MCF 10A (cell line): ENCODE measurements at places on chromosomes 6 and 20. TPM values are rescaled to one million over a fixed set of nuclear protein-coding genes. Genes with fewer than 3 reads are reported as not detected.

DNA sequence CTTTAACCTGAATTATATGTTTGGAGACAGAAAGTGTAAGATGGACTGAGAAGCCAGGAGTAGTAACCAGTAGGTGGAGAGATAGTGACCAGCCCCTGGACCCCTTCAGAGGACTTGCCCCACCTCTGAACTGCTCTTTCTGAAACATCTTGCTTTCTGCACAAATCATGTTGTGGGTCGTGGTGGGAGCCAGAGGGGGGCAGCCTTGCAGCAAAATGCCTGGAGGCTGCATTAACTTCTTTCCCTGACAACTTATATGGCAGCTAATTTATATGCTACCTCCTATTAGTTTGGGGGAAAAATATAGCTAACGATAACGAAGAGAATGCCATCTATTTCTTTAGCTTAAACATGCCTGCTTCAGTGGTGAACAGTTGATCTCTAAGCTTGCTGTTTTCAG, 859.8 kb downstream of the MAFB start:
- no peak for DNase-seq

DNA sequence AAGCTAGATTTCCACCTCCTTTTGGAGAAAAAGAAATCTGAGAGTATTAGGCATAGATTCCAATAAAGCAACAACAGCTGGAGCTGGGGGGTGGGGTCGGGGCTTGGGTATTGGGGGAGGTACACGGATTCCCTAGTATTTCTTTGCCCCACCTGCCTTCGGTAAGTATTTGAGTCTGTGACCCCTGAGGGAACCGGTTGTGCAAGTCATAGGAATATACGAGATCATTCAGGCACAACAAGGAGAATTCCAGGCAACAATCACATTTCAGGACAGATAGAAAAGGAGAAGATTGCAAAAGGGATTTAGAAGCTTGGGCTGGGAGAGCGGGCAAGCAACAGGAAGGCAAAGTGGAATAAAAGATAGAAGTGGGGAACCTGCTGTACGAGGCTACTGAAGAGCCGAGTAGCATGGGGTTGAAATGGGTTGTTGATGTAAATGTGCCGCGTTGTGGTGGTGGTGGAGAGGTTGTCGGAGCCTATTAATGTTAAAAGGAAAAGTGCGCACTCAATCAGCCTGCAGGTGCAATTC, 148.9 kb downstream of the BCAS1 start:
- no peak for DNase-seq

GRCh38 chr6:150531957-150532356, 67.7 kb upstream of the PLEKHG1 start:
- DNase-seq: no peak

DNA sequence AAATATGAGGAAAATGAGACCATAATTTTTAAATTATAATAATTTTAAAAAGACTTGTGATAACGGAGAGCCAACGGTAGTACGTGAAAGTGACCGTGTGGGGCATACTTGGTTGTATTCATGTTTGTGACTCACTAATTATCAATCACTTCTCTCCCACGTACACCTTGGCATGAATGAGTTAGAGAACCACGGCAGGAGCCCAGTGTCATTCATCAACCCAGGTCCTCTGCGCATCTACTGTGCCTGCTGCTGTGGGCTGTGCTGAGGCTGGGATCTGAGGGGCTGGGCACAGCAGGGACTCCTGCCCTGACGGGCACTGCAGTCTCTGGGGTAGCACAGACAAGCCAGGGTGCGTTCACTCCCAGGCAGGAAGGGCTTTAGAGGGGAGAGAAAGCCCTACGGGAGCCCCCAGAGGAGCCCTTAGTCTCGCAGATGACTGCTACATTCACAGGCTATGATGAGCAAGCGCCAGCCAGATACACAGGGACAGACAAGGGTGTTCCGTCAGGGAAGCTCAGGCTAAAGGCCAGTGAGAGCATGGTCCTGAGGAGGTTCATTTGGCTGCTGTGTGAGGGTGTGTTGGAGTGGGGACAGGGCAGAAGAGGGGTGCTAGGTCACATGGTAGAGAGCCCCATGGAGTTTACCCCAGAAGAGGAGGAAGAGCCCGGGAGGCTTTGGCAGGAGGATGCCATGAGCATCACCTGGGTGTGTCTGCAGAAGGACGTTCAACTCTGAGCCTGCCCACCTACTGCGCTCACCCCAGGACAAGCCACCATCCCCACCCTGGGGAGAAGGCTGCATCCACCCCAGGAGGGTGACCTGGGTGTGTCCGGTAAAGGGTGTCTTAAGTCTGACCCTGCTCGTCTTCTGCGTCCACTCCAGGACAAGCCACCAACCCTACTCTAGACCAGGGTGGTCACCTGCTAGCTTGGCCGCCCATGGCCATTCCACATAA, 8.2 kb upstream of the RPS6KA2 start:
- DNase-seq: no peak

The NKX2-2 gene
- total RNA-seq: not detected in 2 replicates

The SIRPA gene
- total RNA-seq: 18.0 and 23.6 TPM in 2 replicates

The EDN1 gene
- 1.2 and 2.7 TPM in 2 replicates for total RNA-seq

The RAET1L gene
- total RNA-seq: 1.2 TPM in 2 replicates
